Stimulated activated CD8-positive, alpha-beta memory T cell treated with anti-CD3 and anti-CD28 coated beads, Interleukin-2, amount 100 ng/mL, for 1 hour (primary cell): ENCODE measurements at places on chromosomes 5 and 9.

- no peak for DNase-seq
These were observed 126.1 kb downstream of the ESM1 start for GRCh38 chr5:54859316-54859715.

GRCh38 chr9:100240512-100240911 lies 112.2 kb downstream of the TEX10 start:
- no peak for DNase-seq

GRCh38 chr9:130450344-130451003 lies 5.7 kb downstream of the ASS1 start:
- no peak for DNase-seq

DNA sequence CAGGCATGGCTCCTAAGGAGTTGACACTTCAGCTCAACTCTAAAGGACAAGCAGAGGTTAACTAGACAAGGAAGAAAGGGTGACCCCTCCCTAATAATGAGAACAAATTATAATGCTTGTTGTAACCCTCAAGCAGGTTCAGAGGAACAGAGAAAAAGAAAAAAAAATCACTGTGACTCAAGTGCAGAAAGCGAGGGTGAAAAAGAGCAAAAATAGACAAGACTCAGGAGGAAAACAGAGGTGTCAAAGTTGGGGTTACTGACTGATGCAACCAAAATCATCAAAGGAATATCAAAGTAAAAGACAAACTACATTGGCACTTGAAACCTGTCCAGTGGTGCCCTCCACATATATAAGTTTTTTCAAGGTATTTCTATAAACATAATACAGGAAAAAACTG lies 28.4 kb downstream of the FBXW11 start:
- no peak for DNase-seq

DNA sequence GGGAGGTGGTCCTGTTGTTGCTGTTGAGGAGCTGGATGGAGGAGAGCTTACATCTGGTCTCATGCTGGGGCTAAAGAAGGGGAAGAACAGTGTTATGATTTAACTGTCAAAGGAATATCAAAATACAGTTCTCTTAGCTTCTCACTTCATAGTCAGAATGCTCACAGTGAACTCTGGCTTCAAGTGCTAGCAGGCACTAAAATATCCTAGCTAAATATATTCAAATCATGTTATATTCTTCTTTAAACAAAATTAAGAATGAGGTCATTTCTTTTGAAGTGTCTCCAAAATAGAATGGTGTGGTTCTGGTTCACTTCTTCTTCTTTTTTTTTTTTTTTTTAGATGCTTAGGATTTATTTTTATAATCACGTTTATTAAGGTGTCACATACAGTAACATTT lies 89.4 kb downstream of the NR3C1 start:
- DNase-seq = no peak

GRCh38 chr9:91606255-91606995 lies 182.8 kb upstream of the NFIL3 start:
- no peak for DNase-seq

DNA sequence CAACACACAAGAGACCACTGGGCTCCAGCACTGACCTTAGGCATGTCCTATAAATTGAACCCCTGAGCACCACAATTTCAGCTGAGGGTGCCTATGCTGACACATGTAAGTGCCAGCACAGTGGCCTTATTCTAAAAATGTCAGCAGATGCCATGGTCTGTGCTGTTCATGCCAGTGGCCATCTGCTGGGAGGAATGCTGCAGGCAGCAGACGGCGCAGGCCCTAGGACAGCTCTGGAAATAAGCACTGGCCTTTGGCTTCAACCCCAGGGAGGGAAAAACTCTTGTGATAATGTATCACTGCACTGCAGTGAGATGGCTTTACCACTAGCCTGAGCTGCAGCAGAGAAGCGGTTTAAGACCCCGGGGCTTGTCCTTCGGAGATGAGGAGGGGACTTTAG lies 98.5 kb downstream of the SYK start:
- DNase-seq = no peak

DNA sequence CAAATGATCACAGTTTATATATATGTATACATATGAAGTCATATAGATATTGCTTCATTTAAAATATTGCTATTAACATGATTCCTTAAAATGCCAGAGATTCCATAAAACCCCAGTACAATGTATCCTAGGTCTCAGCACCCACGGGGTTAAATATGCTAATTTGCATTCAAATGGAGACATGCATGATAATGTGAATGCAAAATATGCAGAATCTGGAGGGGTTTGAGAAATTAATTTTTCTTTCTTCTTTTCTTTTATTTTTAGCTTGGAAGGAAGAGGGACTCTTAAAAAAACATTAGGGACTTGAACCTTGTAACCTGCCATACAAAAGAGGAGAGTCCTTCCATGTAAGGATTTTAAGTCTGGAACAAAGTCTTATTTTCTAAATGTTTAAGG lies 211.9 kb downstream of the MEF2C start:
- DNase-seq = no peak

- no peak for DNase-seq
These were observed 710 bp upstream of the PIP5KL1 start for GRCh38 chr9:127931092-127931881.

GRCh38 chr5:81065492-81065891 lies 105.3 kb downstream of the RASGRF2 start:
- no peak for DNase-seq

GRCh38 chr5:165996201-165996875 lies 2295.1 kb upstream of the WWC1 start:
- DNase-seq = no peak

GRCh38 chr5:10289353-10289752 lies 18.3 kb downstream of the CMBL start:
- no peak for DNase-seq

- no peak for DNase-seq
These were observed 9.0 kb upstream of the MYOZ3 start for GRCh38 chr5:150651924-150652671.

- DNase-seq = no peak
These were observed 615.5 kb upstream of the CHD1 start for GRCh38 chr5:99544356-99544755.

DNA sequence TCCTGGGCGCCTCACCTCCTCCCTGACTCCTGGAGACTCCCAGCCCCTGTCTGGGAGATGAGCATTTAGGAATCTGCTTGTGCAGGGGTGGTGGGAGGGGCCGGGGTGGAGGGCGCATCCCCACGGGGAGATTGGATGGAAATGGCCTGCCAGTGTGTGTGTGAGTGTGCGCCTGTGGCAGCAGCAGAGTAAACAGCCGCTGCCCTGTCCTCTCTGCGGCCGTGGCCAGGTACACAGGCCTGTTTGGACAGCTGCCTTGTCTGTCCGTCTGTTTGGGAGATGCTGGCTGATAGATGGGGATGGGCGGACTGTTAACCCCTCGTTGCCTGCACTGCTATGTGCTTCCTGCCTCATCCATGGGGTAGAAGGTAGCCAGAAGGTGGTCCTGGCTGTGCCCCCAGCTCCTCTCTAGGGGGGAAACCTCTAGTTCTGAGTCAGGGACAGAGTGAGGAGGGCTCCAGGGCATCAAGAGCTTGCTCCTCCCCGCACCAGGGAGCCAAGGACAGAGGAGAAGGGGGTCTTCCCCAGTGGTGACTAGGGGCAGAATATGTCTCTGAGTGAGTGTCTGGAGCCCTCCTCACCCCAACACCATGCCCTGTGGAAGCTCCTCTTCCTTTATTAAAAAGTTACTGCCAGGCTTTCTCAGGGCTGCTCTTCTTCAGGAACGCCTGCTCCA lies 60.1 kb downstream of the LMX1B start:
- no peak for DNase-seq

GRCh38 chr9:20506099-20506900 lies 116.0 kb downstream of the MLLT3 start:
- DNase-seq = no peak
